ENCODE measurements at places on chromosomes 4 and X.

GRCh38 chr4:109251396-109251795 is 51.1 kb downstream of the COL25A1 start:
- no peak for DNase-seq

GRCh38 chr4:147336252-147336651 is 144.6 kb upstream of the EDNRA start:
- no peak for DNase-seq

- DNase-seq: no peak
Measured at GRCh38 chrX:24282381-24283126, 31.3 kb downstream of the SUPT20HL2 start.

GRCh38 chr4:186604124-186604807 is 48.9 kb upstream of the MTNR1A start:
- peak; percentile 30 for DNase-seq

- no peak for DNase-seq
Measured at GRCh38 chr4:80787306-80787705, 243.2 kb upstream of the BMP3 start.

- DNase-seq: no peak
Measured at GRCh38 chr4:185796176-185796575, 15.8 kb downstream of the SORBS2 start.

- peak; percentile 85 for DNase-seq
Measured at GRCh38 chr4:71559957-71560571, 221.2 kb downstream of the SLC4A4 start.

DNA sequence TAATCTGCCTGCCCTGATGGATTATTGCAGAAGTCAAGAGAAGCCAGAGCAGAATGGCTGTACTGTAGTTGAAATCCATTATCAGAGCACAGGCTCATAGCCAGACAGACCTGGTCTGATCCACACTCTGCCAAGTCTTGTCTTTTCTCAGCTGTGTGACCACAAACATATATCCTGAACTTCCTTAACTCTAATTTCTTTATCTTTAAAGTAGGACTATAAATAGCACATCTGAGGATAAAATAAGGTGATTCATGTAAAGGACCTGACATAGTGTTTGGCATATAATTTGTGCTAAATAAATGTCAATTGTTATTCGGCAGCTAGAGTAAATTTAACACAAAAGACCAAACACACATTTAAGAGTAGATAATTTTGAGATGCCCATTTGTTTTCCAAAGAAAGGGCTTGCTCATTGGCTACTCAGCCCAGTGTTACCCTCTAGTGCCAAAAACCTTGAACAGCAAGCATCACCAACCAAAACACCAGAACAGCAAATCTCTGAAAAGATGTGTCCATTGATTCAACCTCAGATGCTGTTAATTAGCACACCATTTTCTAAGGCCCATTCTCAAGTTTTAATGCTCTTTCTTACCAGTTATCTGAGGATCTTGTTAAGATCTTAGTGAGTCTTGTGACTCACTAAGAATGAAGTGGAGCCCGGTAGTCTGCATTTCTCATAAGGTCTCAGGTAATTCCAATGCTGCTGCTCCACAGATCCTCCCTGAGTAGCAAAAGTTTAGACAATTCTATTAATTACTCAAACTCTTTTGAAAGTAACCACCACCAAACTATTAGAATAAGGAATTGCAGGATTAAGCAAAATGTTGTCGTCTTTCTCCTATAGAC is 108.8 kb downstream of the HHIP start:
- DNase-seq: peak; percentile 50

DNA sequence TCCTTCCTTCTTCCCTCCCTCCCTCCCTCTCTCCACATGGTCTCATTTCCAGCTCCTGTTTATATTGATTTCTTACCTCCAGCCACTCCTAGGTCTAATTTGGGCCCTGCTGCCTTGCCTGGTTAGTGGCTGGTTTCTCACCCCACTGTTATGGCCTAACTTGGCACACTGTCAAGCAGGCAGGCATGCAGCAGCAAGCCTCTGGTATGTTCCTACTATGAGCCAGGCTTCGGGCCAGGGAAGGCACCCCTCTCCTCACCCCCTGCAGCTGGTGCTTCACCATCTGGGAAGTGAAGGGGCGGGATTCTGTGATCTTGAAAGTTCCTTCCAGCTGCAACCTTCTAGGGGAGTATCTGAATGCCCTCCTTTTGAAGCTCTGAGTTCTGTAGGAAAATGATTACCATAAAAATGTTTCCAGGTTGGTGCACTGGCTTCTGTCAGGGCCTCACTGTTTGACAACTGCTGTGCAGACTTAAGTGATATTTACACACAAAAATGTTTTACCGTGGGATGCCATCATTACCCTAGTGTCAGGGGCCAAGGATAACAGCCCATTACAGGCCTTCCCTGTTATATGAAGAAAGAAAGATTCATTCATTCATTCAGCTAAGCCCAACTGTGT is 10.1 kb upstream of the VMA21 start:
- no peak for DNase-seq

GRCh38 chr4:159145992-159146330 is 43.1 kb downstream of the RAPGEF2 start:
- DNase-seq: peak; percentile 10

DNA sequence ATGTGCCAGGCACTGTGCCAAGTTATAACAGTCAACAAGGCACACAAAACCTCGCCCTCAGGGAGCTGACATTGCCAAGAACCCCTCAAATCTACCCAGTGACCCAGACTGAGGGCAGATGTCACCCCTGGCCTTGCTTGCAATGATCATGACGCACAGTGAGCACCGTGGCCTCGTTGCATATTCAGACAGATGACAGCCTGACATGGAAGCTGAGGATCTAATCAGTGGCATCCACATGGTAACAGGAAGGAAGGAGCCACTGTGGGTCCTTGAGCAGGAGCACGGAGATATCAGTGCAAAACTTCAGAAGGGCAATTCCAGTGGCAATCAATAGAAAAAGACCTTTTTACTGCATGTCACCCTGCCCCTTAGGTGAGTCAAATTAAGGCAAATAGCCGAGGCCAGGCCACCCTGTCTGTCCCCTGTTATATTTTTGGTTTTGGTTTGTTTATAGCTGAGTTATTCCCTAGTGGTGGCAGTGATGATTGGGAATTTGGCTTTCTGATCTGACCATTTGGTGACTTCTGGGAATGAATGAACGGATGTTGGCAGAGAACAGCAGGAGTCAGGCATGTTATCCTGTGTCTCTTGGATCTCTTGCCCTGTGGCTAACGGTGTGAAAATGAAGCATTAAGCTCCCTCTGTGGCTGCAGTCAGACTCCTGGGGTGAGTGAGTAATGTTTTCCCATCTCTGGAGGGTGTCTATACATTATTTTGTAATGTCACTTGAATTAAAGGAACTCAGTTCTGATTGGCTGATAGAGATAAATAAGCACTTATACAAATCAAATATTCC is 20.4 kb downstream of the WDR13 start:
- no peak for DNase-seq

- no peak for DNase-seq
Measured at GRCh38 chr4:17068392-17068791, 169.9 kb upstream of the LDB2 start.

- no peak for DNase-seq
Measured at GRCh38 chr4:145863191-145863590, 75.4 kb downstream of the ZNF827 start.

- DNase-seq: peak; percentile 40
Measured at GRCh38 chr4:102623622-102624021, 122.5 kb downstream of the NFKB1 start.
